B cell (primary cell): ENCODE measurements at places on chromosomes 6 and 20. TPM values are rescaled to one million over a fixed set of nuclear protein-coding genes. Genes with fewer than 3 reads are reported as not detected.
A peak's percentile ranks its signal among the peaks of the same experiment; 100 is the strongest.

The DSP gene
- total RNA-seq: not detected in 2 replicates

The BPIFB3 gene
- not detected in 2 replicates for total RNA-seq

The C6orf15 gene
- not detected in 2 replicates for total RNA-seq

The PHACTR3 gene
- total RNA-seq: not detected in 2 replicates

The OR2B6 gene
- total RNA-seq: not detected in 2 replicates

DNA sequence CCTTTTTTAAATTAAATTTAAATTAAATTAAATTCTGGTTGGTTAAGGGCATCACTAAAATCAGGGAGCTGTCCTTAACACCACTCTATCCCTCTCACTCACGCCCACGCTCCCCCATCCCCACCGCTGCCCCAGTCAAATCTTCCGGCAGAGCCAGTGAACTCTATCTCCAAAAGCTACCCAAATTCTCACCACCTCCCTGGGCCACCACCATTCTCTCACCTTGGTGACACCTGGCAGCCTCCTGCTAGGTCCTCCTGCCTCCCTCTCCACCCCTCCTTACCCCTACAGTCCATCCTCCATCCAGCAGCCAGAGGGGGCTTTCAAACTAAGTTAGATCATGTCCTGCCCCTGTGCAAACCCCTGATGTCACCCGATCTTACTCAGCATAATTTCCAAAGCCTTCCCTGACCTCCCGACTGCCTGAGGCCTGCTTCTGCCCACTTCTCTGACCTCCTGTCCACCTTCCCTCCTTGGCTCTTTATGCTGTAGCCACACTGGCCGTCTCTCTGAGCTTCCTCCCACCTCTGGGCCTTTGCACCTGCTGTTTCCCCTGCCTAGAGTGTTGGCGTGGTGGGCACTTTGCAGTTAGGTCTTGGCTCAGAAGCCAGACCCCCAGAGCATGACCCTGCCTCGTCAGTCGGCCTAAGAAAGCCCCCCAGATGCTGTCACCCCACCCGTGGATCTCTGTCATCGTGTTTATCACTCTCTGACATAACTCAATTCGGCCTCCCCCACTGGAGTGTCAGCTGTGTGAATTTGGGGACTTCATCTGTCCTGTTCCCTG is 24.7 kb downstream of the PTGIS start:
- no peak overlapping the region for H3K4me3 ChIP-seq
- H3K36me3 ChIP-seq: no peaks in the 10 kb centered on the region
- H3K27ac ChIP-seq: no peak overlapping the region
- DNase-seq: no peak
- H3K27me3 ChIP-seq: no peaks in the 10 kb centered on the region

GRCh38 chr6:135046912-135047311 is 7.7 kb downstream of the HBS1L start:
- no peak overlapping the region for H3K4me3 ChIP-seq
- H3K4me1 ChIP-seq: peaks cover 13% of the 10 kb centered on the region
- DNase-seq: no peak
- peaks cover 4% of the 10 kb centered on the region for H3K36me3 ChIP-seq

GRCh38 chr6:111838749-111839484 is 34.3 kb downstream of the FYN start:
- peaks cover 4% of the 10 kb centered on the region for H3K36me3 ChIP-seq
- no peak overlapping the region for H3K27ac ChIP-seq
- peaks cover 49% of the 10 kb centered on the region for H3K4me1 ChIP-seq
- H3K27me3 ChIP-seq: no peaks in the 10 kb centered on the region
- H3K4me3 ChIP-seq: no peak overlapping the region

DNA sequence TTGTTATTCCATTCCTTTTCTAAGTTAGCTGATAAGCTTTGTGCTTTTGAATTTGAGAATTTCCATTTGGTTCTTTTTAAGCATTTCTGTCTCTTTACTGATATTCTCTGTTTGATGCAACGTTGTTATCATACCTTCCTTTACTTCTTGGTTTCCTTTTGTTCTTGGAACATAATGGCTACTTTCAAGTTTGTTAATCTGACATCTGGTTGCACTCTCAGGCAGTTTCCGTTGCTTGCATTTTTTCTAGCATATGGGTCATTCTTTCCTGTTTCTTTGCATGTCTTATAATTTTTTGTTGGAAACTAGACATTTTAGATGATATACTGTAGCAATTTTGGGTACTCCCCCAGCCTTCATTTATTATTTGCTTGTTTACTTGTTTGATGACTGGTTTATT is 12.5 kb downstream of the CDC5L start:
- no peaks in the 10 kb centered on the region for H3K4me1 ChIP-seq
- H3K36me3 ChIP-seq: peaks cover 10% of the 10 kb centered on the region

- H3K27ac ChIP-seq: no peak overlapping the region
- H3K36me3 ChIP-seq: no peaks in the 10 kb centered on the region
- no peaks in the 10 kb centered on the region for H3K4me1 ChIP-seq
- H3K27me3 ChIP-seq: peaks cover 10% of the 10 kb centered on the region
- DNase-seq: no peak
- peak overlapping the region; percentile 10 for H3K4me3 ChIP-seq
These were observed 319.7 kb upstream of the TCF21 start for GRCh38 chr6:133568970-133569889.

DNA sequence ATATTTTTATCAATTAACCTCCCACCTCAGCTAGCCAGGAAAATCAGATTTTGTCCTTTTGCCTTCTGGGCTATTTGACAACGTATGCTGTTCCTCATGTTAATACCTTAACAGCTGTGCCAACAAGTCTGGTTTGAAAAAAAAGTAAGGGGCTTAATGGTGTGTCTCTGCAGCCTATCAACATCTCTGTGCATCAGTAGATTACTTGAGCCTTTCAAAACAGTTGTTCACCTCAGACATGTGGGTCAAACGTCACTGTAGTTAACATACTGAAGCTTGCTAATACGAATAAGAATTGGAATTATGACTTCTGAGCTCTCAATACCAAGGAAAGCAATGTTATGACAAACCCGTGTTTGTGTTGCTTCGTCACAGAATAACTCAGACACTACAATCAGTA is 23.0 kb downstream of the CEP57L1 start:
- no peak overlapping the region for H3K27ac ChIP-seq
- H3K36me3 ChIP-seq: no peaks in the 10 kb centered on the region
- DNase-seq: no peak
- peaks cover 25% of the 10 kb centered on the region for H3K4me1 ChIP-seq
- no peaks in the 10 kb centered on the region for H3K27me3 ChIP-seq
- H3K4me3 ChIP-seq: no peak overlapping the region

DNA sequence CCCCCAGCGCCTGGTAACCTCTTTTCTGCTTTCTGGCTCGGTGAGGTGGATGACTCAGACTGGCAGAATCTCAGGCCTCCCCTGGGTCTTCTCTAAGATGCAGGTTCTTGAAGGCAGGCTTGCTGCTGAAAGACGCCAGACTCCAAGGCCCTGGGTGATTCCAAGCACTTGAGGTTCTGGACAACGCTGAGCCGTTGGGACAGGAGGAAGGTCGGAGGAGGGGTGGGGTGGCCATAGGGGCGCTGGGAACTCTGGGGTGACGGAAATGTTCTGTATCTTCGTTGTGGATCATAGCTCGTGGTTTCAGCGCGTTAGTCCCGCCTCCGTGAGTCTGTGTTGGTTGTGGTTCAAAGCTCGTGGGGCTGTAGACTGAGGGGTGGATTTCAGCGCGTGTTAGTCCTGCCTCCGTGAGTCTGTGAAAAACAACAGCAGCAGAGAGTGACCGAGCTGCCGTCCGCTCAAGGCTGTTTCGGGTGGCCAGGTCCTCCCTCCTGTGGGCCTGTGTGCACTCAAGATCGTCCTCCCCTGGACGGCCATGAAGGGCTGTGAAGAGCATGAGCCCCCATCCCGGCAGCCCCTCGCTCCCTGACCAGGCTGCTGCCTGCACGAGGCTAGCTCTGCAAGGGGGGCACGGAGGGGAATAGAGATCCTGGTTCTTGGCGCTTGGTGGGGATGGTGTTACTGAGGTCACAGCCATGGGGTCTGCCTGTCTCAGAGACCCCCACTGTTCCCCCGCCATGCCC is 7.7 kb downstream of the NTSR1 start:
- no peaks in the 10 kb centered on the region for H3K36me3 ChIP-seq
- no peak for DNase-seq
- no peaks in the 10 kb centered on the region for H3K27me3 ChIP-seq
- no peak overlapping the region for H3K4me3 ChIP-seq

GRCh38 chr6:96301781-96302180 is 219.8 kb upstream of the UFL1 start:
- no peaks in the 10 kb centered on the region for H3K36me3 ChIP-seq
- H3K4me1 ChIP-seq: no peaks in the 10 kb centered on the region
- no peaks in the 10 kb centered on the region for H3K27me3 ChIP-seq

- no peaks in the 10 kb centered on the region for H3K36me3 ChIP-seq
- no peaks in the 10 kb centered on the region for H3K27me3 ChIP-seq
- no peaks in the 10 kb centered on the region for H3K4me1 ChIP-seq
These were observed 42.9 kb upstream of the LRFN2 start for GRCh38 chr6:40630051-40630450.

DNA sequence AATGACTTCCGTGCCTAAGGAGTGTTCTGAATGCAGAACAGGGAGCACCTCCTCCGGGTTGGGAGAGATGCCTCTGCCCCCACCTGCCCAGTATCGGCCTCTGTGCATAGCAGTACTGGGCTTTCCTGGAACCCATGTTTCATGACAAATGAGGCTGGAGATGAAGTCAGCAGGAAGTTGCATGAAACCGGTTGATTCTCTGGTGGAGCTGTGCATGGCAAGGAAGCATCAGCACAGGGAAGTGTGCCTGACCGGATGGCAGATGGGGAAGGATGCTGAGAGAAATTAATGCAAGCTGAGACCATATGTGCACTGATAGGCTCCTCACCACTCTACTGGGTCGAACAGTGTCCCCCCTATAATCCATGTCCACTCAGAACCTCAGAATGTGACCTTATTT is 155.5 kb downstream of the CDH26 start:
- no peak overlapping the region for H3K4me3 ChIP-seq
- no peaks in the 10 kb centered on the region for H3K36me3 ChIP-seq
- H3K4me1 ChIP-seq: no peaks in the 10 kb centered on the region
- DNase-seq: no peak
- H3K27me3 ChIP-seq: no peaks in the 10 kb centered on the region

- H3K4me3 ChIP-seq: no peak overlapping the region
- H3K4me1 ChIP-seq: peaks cover 20% of the 10 kb centered on the region
- H3K36me3 ChIP-seq: no peaks in the 10 kb centered on the region
- H3K27me3 ChIP-seq: peaks cover 9% of the 10 kb centered on the region
- peak overlapping the region; percentile 4 for H3K27ac ChIP-seq
These were observed 48.2 kb upstream of the BLCAP start for GRCh38 chr20:37575884-37576283.

DNA sequence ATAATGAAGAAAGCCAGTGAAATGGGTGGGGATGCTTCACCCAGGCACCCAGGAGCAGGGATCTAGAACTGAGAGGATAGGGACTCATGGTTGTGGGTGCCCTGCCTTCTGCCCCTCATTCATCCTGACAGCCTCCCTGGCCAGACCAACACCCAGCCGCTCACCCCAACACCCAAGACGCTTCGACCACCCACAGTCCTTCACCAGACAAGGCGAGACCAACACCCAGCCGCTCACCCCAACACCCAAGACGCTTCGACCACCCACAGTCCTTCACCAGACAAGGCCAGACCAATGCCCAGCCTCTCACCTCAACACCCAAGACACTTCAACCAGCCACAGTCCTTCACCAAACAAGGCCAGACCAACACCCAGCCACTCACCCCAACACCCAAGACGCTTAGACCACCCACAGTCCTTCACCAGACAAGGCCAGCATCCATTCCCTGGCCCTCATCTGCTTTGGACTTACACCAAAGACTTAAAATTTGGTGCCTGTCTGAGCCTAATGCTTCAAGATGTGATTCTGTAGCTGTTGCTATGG is 131.5 kb downstream of the ANKRD60 start:
- no peak for DNase-seq
- no peaks in the 10 kb centered on the region for H3K4me1 ChIP-seq
- H3K27me3 ChIP-seq: peaks cover 6% of the 10 kb centered on the region
- H3K36me3 ChIP-seq: no peaks in the 10 kb centered on the region

DNA sequence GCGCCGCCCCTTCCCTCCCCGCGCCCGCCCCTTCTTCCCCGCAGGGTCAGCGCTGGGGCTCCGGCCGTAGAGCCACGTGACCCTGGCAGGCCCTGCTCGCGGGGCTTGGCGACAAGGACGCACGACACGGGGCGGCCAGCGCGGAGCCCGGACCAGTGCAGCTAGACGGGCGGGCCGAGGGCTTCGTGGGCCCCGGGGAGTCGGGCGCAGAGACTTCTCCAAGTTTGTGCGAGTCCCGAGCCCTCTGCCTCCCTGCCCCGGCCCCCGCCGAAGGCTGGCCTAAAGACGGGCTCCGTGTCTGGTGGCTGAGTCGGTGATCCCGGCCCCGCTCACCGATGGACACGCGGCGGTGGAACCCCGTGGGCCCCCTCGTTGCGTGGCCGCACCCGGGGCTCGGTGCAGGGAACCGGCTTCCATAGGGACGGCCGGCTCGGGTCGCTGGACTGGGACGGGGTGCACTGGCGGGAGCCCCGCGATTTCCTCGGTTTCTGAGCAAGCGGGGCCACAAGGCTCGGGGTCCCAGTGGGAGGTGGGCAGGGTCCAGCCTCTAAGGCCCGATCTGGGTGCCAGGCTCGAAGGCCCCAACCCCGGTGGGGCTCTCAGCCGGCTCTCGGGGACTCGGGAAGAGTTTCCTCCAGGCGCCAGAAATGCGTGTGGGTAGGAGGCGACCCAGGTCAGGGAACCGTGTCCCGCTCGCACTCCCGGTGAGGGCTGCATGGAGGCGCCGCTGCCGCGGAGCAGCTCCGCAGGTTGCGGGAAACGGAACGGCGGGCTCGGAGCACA is 452 bp upstream of the GATA5 start:
- DNase-seq: peak; percentile 40
- no peak overlapping the region for H3K4me3 ChIP-seq
- H3K4me1 ChIP-seq: peaks cover 21% of the 10 kb centered on the region
- H3K36me3 ChIP-seq: no peaks in the 10 kb centered on the region
- H3K27me3 ChIP-seq: peaks cover 49% of the 10 kb centered on the region
- H3K27ac ChIP-seq: no peak overlapping the region

DNA sequence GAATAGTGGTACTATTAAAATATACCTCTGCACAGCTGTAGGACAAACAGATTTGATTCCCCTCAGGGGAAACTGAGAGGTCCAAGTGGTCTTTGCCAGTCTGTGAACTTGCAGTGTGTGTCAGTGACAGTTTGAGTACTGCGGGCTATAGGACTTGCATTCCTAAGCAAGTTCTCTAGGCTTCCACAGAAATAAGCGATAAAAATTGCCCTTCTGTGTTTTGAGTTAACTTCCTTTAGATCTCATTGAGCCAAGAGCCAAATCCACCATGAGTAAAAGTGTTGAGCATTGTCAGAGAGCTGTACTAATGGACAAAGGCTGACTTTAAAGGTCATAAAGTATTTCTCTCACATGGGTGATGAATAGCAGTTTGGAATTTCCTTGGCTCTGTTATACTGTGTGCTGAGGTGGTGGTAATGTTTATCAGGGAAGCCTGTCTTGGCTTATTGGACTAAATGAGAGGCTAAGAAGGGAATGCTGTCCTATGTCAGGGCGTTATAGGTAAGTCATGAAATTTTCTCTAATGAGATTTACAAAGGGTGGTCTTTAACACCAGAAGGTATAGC is 122.6 kb upstream of the MAP3K7 start:
- H3K27ac ChIP-seq: no peak overlapping the region
- no peaks in the 10 kb centered on the region for H3K27me3 ChIP-seq
- DNase-seq: no peak
- H3K36me3 ChIP-seq: no peaks in the 10 kb centered on the region
- H3K4me1 ChIP-seq: no peaks in the 10 kb centered on the region
- H3K4me3 ChIP-seq: no peak overlapping the region
